ENCODE measurements at places on chromosomes 4 and X. TPM values are rescaled to one million over a fixed set of nuclear protein-coding genes. Genes with fewer than 3 reads are reported as not detected.

FRMD7 gene
- not detected for total RNA-seq

TLR3 gene
- 14.8 TPM for total RNA-seq

- no peaks in the 10 kb centered on the region for H3K36me3 ChIP-seq
- no peak overlapping the region for H3K4me3 ChIP-seq
- H3K4me1 ChIP-seq: no peaks in the 10 kb centered on the region
- no peaks in the 10 kb centered on the region for H3K27me3 ChIP-seq
- no peak overlapping the region for H3K27ac ChIP-seq
- DNase-seq: no peak
Measured at GRCh38 chrX:150049647-150050046, 111.4 kb upstream of the EOLA2 start.

DNA sequence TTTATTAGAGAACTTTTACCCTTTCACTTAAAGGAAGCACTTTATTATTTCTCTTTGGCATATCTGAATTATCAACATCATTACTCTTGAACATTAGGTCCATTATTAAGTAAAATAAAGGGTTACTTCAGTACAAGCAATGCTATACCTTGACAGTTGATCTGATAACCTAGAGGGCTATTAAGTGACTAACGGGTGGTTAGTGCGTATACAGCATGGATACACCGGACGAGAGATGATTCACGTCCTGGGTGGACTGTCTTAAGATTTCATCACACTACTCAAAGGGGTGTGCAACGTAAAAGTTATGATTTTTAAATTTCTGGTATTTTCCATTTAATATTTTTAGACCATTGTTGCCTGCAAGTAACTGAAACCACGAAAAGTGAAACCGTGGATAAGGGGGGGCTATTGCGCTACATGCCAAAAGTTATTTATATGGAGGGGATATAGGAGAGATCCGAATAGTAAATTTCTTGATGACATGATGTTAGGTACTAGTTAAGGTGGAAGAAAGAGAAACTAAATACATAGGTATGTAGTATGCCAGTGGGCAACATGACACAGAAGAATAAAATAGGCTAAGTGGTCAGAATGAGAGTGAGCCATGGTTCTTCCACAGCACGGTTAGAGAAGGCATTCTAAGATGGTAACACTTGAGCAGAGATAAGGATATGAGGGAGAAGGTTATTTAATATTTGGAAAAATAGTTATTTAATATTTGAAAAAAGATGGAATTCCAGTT, 230.8 kb upstream of the ANKRD50 start:
- H3K36me3 ChIP-seq: no peaks in the 10 kb centered on the region
- H3K4me1 ChIP-seq: no peaks in the 10 kb centered on the region
- no peak overlapping the region for H3K27ac ChIP-seq
- DNase-seq: no peak
- no peak overlapping the region for H3K4me3 ChIP-seq
- H3K27me3 ChIP-seq: no peaks in the 10 kb centered on the region

DNA sequence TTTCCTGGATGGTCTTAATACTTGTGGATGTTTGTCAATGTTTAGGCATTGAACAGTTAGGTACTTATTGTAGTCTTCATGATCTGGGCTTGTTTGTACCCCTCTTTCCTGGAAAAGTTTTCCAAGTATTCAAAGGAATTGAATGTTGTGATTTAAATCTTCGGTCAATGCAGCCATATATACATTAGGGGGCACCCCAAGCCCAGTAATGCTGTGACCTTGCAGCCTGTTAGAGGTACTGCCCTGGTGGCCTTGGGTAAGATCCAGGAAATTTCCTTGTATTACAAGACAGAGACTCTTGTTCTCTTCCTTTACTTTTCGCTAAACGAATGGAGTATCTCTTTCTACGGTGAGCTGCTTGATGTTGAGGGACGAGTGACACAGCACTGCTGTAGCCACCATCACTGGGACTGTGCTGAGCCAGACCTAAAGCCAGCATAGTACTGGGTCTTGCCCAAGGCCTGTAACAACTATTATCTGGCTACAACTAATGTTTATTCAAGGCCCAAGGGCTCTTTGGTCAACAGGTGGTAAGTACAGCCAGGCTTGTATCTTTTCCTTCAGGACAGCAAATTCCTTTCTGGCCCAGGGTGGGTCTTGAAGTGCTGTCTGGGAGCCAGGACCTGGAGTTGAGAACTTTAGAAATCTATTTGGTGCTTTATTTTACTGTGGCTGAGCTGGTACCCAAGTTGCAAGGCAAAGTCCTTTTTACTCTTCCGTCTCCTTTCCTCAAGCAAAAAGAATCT, 118.3 kb upstream of the ATOH1 start:
- no peak overlapping the region for H3K4me3 ChIP-seq
- no peaks in the 10 kb centered on the region for H3K4me1 ChIP-seq
- DNase-seq: no peak
- no peak overlapping the region for H3K27ac ChIP-seq
- no peaks in the 10 kb centered on the region for H3K36me3 ChIP-seq
